Upper lobe of right lung (tissue), 1 donor: ENCODE measurements at places on chromosomes 1 and 21. TPM values are rescaled to one million over a fixed set of nuclear protein-coding genes. Genes with fewer than 3 reads are reported as not detected.

DNA sequence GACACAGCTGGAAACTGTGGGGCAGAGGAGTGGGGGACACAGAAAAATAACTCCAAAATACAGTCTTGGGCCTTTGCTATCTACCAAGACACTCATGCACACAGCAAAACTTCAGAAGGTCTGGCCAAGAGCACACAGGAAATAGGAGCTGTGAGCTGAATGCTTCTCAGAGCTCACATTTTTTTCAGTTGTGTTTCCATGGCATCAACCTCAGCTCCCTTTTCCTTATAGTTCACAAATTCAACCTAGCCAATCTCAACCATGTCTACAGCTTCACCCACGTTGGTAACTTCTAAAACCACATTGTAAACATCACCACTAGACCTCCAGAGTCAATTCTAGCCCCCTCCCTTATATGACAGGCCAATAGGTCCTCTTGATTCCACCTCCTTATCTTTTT, 19.6 kb upstream of the SYNJ1 start:
- peaks cover 95% of the 10 kb centered on the region for H3K36me3 ChIP-seq
- no peak overlapping the region for H3K27ac ChIP-seq
- H3K4me3 ChIP-seq: no peak overlapping the region
- no peaks in the 10 kb centered on the region for H3K27me3 ChIP-seq

The FASLG gene
- 1.3 TPM for total RNA-seq

- H3K36me3 ChIP-seq: no peaks in the 10 kb centered on the region
- DNase-seq: no peak
- peak overlapping the region; percentile 71 for H3K4me3 ChIP-seq
- H3K4me1 ChIP-seq: peaks cover 12% of the 10 kb centered on the region
- peak overlapping the region; percentile 42 for H3K27ac ChIP-seq
These were observed 481 bp downstream of the CCDC163 start for GRCh38 chr1:45499415-45499769.

The TCHH gene
- 0.20 TPM for total RNA-seq

- H3K36me3 ChIP-seq: peaks cover 26% of the 10 kb centered on the region
- H3K4me1 ChIP-seq: no peaks in the 10 kb centered on the region
- DNase-seq: no peak
- no peak overlapping the region for H3K27ac ChIP-seq
- H3K27me3 ChIP-seq: no peaks in the 10 kb centered on the region
- no peak overlapping the region for H3K4me3 ChIP-seq
These were observed 6.1 kb downstream of the FABP3 start for GRCh38 chr1:31366796-31367195.

DNA sequence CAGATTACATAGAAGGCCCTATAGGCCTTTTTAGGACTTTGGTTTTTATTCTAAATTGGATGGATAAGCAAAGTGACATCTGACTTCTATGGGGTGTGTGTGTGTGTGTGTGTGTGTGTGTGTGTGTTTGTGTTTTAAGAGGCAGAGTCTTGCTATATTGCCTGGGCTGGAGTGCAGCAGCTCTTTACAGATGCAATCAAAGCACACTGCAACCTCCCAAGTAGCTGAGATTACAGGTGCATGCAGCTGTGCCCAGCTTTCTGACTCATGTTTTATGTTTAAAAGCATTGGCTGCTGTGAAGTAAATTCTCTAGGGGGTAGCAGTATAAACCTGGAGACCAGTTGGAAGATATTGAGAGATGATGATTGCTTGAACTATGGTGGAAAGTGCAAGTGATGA, 12.4 kb upstream of the EVI5 start:
- no peaks in the 10 kb centered on the region for H3K27me3 ChIP-seq
- no peak overlapping the region for H3K4me3 ChIP-seq
- no peak for DNase-seq
- H3K27ac ChIP-seq: no peak overlapping the region

- no peak overlapping the region for H3K4me3 ChIP-seq
- no peak for DNase-seq
- no peaks in the 10 kb centered on the region for H3K27me3 ChIP-seq
- H3K27ac ChIP-seq: no peak overlapping the region
These were observed 10.7 kb upstream of the CNR2 start for GRCh38 chr1:23923592-23924499.

The GJA9 gene
- not detected for total RNA-seq

The HSD3B2 gene
- total RNA-seq: not detected
